ENCODE measurements at places on chromosomes 11 and 22.
A peak's percentile ranks its signal among the peaks of the same experiment; 100 is the strongest.

DNA sequence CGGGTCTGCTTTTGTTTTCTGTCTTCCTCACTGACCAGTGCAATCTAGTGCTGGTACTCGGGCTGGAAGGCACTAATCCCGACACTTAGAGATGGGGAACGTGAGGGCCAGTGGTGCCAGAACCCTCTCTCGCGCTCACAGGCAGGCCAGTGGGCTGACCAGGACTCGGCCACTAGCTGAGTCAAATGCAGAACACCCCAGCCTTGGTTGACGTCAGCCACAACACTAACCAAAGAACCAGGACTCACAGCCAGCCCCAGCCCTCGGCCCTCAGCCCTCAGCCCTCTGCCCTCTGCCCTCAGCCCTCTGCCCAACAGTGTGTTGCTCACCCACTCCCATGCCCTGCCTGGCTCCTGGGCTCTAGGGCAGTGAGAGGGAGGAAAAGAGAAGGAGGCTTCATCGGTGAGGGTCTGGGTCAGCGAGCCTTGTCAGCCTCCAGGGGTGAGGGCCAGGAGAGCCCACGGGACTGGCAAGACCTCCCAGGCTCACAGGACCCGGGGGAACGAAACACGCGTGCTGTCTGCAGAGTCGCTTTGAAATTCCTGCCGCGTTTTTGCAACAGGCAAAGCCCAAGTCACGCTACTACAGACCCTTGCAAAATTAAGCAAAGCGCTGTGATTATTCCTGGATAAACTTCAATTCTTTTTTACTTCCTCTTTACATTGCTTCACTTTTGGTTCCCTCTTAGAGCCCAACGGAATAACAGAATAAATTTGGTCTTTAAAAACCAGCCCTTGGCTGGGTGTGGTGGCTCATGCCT is 27.5 kb downstream of the KIAA0930 start:
- DNase-seq: no peak

DNA sequence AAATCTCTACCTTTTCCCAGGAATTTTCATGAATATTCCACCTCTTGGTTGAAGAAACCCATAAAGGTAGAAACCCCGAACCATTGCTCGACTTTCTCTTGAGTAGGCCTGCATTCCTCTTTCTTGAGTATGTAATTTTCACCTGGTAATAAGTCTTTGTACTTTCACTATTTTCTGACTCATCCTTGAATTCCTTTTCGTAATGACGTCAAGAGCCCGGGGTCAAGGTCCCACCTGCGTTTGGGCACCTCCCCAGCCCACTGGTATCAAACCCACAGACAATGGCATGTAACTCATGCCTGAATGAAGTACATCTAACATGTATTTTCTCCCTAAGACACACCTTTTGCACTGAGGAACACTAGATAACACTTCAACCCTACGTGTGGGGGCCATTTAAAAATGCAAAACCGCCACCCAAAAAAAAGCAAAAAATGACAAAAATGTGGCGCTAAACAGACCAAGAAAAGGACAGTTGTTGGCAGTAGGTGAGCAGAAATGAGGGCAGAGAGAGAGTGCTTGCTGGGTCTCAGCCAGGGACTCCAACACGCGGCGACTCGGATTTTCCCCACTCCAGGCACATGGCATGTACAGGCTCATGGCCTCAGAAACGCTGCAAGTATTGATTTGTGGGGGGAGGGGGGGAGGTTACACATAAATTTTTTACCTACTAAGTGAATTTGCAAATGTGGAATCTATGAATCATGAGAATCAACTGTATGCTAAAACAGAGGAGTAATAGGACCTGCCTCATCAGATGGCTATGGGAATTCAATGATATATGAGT is 4.1 kb upstream of the C11orf24 start:
- no peak for DNase-seq

DNA sequence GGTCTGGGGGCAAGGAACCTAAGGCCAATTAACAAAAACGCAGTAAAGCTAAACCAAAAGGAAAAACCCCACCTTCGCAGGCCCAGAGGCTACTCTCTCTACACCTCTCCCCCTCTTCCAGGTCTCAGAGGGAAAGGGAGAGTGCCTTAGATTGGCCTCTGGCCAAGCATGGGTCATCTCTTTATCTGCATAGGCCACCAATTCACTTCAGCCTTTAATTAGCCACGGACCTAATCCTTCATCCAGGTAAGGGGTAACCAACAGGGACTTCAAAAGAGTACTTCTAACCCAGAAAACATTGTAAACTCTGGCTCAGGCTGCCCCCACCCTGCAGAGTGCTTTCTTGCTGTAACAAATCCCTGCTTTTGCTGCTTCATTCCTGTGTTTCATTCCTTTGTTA is 9.4 kb downstream of the VSTM5 start:
- DNase-seq: no peak

GRCh38 chr11:64933213-64933934 is 2.3 kb downstream of the GPHA2 start:
- no peak for DNase-seq

GRCh38 chr11:125376856-125377255 is 119.2 kb downstream of the FEZ1 start:
- DNase-seq: no peak

- no peak for DNase-seq
Measured at GRCh38 chr11:84626256-84626655, 1000.9 kb downstream of the DLG2 start.

DNA sequence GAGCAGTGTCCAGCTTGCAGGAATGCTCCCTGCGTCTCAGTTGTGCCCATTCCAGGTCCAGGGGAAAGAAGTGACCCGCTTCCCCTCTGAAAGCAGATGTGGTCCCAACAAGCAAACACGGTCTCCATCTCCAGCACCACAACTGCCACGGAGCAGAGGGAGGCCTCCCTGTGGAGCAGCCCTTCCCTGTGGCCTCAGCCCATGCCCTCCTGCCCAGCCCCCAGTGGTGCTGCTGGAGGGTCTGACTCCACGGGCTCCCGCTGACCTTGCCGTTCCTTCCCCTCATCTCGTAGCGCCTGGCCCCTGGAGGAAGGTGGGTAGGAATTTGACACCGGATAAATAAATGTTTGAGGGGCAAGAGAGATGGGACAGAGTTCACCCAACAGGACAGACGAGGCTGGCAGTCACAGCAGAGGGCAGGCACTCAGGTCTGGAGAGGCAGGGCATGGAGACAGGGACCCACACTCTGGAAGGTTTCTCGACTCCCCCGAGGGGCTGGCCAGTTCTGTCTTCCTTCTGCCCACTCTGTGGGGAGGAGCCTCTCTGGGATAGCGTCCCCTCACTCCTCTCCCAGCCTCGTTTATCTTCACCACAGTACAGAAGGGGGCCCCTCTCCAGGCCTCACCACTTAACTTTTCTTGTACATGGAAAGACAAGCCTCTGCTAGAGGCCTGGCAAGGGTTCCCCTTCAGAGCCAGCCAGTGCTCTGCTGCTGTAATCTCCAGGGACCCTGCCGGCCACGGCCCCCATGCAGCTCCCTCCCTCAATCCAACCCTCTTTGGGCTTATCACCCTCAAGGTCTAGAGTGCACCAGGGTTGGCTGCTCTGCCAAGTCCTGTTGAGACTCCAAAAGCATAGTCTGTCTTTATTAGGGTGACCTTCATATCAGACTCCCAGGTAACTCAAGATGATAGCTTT is 7.5 kb upstream of the ST3GAL4 start:
- no peak for DNase-seq

- DNase-seq: no peak
Measured at GRCh38 chr11:93020248-93021046, 51.0 kb downstream of the MTNR1B start.

GRCh38 chr11:94185416-94186084 is 56.9 kb downstream of the PANX1 start:
- DNase-seq: no peak

DNA sequence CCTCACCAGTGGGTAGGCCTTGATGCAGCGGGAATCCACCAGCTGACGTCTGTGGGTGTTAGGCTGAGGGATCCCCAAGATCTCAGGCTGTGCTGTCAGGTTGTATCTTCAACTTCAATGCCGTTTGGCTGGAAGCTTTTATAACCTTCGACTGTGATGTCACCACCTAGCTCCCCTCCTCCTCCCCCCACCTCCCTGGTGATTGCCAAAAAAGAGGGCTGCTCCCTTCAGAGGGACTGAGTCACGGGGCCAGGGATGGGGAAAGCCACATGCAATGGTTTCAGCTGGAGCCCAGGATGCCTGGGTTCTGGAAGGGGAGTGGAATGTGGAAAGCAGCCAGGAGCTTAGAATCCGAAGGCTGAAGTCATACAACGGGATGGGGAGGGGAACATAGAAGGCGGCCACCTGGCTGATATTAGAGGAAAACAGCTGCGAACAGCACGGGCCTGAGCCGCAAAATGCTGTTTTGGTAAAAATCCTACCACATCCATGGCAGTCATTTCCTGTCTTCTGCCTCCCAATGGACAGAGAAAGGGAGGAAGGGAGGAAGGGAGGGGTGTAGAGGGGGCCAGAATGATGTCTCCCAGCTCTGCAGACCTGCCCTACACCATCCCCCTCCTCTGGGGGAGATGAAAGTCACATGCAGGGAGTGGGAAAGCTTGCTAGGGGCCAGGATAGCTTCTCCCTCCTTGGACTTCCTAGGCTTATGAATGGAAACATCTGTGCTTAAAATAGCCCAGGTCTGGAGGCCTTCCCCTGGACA is at the start of gene LRRN4CL:
LRRN4CL (minus strand) TSS at position 110 of the 763 bp plus-strand sequence. CDS start 1,022 bp downstream, outside the sequence.
- DNase-seq: no peak

- no peak for DNase-seq
Measured at GRCh38 chr11:102467080-102467708, 14.6 kb upstream of the TMEM123 start.

GRCh38 chr11:127383026-127383425 is 382.5 kb upstream of the KIRREL3 start:
- no peak for DNase-seq

GRCh38 chr11:109000531-109000930 is 335.7 kb downstream of the DDX10 start:
- DNase-seq: no peak

- peak; percentile 56 for DNase-seq
Measured at GRCh38 chr11:587546-587945, 11.3 kb downstream of the PHRF1 start.

DNA sequence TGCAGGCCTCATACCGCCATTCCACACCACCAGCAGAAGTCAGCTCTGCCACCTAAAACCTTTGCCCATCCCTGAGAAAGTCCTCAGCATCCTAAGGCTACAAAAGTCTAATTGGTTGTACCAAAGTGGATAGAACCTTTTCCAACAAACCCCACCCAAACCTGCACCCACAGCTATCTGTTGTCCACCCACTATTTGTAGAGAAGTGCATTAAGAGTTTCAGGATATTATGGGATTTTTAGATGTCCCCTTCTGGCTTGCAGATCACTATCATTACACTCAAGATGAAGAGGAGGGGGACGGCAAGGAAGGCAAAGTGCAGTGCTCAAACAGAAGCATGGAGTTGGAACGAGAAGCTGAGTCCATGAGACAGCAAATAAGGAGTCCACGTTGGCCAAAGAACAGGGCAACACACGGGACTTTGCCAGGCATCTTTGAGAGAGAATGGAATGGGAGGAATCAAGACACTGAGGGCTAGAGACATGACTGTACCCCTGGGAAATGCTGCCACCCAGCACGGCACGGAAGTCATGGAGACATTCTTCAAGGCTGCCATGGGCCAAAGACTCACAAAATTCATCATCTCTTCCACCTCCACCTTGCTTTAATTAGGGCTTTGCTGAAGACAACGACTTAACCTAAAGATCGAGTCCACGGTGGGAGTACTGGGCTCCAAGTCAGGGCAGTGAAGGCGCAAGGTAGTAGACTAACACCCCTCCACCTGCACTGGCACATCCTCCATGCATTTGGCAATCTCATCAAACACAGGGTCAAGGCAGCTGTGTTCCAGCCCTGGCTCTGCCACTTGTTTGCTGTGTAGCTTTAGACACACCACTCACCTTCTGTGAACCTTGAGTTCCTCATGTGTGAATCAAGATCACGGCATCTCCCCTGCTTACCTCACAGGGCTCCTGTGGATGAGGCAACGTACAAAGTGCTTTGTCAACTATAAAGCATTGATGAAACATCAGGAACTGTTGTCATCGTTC is 112.9 kb upstream of the TMEM45B start:
- no peak for DNase-seq

DNA sequence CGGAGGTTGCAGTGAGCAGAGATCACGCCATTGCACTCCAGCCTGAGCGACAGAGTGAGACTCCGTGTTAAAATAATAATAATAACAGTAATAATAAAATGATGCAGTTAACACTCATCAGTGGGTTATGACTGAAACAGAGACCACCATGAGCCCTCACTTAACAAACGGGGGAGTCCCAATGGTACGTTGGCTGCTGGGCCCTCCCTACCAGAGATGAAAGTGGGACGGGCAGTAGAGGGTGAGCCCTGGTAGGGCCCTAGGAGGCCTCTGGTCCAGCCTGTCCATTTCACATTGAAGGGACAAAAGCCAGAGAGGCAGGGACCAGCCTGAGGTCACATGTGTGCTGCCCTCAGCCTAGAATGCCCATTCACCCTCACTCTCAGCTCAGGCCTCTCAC is 13.7 kb upstream of the KIAA0930 start:
- no peak for DNase-seq

DNA sequence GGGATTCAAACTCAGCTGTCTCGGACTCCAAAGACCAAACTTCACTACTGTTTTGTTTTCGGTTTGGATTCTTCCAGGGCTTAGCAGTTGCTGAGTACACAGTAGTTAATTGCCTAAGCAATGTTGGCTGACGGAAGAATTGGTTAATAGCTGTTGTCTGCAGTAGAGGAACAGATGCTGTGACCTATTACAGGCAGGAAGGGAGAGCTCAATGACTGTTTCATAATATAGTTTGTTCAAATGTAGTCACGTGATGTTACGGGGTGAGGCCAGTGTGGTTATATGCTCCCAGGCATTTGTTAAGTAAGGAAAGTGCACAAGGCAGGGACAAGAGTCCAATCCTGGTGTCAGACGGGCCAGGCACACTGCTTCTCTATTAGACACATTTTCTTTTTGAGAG is 222.6 kb upstream of the CCDC90B start:
- DNase-seq: no peak

DNA sequence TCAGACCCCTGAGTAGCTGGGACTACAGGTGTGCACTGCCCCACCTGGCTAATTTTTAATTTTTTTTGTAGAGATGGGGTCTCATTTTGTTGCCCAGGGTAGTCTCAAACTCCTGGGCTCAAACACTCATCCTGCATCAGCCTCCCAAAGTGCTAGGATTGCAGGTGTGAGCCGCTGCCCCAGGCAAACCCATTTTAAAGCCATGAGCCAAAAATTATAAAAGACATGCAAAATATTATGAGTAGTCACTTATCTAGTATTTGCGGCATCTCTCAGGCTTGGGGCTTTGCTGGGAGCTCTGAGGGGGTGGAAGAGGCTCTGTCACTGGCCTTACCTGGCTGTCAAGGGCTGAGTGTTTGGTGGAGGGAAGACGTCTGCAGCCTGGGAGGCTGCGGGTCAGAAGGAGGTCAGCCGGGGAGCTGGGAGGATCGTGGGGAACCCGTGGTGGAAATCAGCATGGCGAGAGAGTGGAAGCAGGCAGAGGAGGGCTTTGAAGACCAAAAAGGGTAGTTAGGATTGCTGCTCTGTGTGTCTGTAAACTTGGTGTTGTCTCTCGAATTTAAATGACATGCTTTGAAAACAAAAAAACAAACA is 69.1 kb upstream of the PARVG start:
- DNase-seq: no peak
